ENCODE measurements at places on chromosomes 6 and 20.
A peak's percentile ranks its signal among the peaks of the same experiment; 100 is the strongest.

DNA sequence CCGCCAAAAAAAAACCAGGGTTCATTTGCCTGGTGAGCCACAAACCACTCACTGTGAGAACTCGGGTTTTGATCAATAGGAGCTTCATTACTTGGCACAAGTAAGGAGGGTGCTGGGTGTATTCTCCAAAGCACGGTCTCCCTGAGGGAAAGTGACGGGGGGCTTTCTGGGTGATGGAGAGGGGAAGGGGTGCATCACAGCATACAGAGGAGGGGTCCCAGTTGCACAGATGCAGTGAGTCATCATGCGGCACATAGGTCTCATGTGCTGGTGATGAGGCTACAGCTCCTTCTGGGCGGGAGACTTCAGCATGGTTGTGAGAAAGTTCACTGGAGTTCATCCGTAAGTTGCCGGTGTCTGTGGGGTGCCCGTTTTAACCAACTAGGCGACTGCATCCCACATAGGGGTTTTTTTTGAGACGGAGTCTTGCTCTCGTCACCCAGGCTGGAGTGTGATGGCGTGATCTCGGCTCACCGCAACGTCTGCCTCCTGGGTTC is 36.2 kb downstream of the SUN5 start:
- DNase-seq, result peak; percentile 74

DNA sequence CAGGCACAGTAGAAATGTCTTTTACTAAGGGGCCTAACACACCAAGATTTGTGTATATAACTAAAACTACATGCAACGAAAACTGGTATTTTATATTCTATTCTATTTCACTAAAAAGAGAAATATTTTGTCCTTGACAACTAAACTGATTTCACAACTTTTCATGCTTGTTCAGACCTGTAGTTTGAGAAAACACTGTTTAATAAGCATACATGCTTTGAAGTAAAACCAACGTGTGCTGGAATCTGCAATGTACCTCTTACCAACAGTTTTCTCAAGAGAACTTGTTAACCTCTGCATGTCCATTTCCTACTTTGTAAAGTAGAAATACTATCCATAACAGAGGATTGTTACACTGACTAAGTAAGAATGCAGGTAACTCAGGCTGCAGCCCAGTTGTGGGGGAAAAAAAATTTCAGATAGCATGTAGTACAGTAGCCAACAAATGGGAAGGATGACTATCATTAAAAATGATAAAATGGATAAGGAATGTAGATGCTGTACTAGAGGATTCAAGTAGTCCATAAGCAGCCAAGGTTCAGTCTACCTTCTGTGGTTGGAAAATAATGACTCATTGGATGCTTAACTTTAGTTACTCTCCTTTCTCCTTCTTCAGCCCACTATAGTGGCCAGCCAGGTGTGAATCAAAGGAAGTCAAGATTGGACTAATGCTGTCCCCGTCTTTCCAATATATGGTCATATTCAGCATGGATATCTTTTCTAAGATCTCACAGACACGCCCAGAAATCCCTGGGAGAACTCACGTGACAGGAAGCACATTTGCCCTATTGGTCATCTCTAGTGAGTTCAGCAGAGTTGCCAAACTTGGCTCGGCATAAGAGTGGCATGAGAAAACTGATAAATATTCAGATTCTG is 65.2 kb downstream of the HFE start:
- DNase-seq, result no peak

DNA sequence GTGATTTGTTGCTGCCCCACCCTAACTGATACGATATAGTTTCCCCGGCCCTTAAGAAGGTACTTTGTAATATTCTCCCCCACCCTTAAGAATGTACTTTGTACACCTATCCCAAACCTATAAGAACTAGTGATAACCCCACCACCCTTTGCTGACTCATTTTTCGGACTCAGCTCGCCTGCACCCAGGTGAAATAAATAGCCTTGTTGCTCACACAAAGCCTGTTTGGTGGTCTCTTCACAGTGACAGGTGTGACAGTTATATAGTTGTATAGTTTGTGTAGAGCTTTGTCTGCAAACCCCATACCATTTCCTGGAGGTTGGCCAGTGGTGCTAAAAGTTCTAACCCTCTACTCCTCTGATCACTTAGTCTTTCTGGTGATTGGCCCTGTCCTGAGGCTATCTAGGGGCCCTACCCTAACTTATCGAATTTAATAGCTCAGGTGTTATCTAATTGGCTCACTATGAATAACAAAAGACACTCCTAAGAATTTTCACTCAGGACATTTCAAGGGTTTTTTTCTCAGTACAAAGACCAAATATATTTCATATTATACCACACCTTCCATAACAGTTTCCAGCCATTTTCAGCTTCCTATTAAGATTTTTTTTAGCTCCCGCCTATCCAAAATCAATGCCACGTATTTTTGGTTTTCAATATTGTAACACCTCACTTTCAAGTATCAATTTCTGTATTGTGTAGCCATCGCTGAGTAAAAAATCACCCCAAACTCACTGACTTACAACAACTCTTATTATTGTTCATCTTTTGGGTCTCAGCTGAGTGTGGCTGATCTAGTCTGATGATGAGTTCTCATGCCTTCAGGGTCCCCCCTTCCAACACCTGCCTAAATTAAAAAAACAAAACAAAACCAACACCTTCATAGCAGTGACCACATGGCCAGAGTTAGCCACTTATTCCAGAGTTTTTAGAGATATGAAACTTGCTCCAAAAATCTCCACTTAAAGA is 9.8 kb upstream of the BTN1A1 start:
- no peak for DNase-seq

GRCh38 chr6:42374018-42374669 is 77.6 kb downstream of the TRERF1 start:
- DNase-seq, result no peak

- DNase-seq, result no peak
Measured at GRCh38 chr6:139577763-139578604, 203.5 kb upstream of the CITED2 start.

GRCh38 chr20:59676126-59676850 is 71.9 kb downstream of the PHACTR3 start:
- no peak for DNase-seq

- DNase-seq, result no peak
Measured at GRCh38 chr6:169577974-169578373, 123.9 kb downstream of the WDR27 start.

- DNase-seq, result no peak
Measured at GRCh38 chr6:27176096-27176495, 71.4 kb upstream of the PRSS16 start.

- no peak for DNase-seq
Measured at GRCh38 chr20:19692100-19692499, 66.0 kb upstream of the RIN2 start.

- DNase-seq, result no peak
Measured at GRCh38 chr6:124963416-124963785, 1.2 kb downstream of the RNF217 start.

- DNase-seq, result no peak
Measured at GRCh38 chr20:37526839-37527637, 638 bp downstream of the BLCAP start.

- DNase-seq, result no peak
Measured at GRCh38 chr6:35154947-35155346, 13.8 kb upstream of the TCP11 start.

GRCh38 chr20:2619961-2620595 is 32.4 kb upstream of the NOP56 start:
- DNase-seq, result no peak

Data from T-helper 22 cell (primary cell).